ENCODE measurements at places on chromosomes 6 and 20.

DNA sequence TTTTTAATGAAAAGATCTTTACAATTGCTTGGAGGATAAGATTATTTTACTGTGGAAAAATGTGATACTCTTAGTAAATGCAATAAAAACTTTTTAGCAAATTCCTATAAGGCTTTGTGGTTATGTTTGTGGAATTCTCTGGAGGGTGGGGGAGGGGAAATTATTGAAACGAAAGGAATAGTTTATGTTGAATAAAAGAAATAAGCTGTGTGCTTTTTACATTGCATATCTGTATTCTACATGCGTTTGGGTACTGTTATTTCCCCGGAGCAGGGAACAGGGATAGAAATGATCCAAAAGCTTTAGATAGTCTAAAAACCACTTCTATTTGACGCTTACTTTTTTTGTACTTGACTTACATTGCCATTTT is 143.8 kb downstream of the SLC16A10 start:
- no peak for DNase-seq

DNA sequence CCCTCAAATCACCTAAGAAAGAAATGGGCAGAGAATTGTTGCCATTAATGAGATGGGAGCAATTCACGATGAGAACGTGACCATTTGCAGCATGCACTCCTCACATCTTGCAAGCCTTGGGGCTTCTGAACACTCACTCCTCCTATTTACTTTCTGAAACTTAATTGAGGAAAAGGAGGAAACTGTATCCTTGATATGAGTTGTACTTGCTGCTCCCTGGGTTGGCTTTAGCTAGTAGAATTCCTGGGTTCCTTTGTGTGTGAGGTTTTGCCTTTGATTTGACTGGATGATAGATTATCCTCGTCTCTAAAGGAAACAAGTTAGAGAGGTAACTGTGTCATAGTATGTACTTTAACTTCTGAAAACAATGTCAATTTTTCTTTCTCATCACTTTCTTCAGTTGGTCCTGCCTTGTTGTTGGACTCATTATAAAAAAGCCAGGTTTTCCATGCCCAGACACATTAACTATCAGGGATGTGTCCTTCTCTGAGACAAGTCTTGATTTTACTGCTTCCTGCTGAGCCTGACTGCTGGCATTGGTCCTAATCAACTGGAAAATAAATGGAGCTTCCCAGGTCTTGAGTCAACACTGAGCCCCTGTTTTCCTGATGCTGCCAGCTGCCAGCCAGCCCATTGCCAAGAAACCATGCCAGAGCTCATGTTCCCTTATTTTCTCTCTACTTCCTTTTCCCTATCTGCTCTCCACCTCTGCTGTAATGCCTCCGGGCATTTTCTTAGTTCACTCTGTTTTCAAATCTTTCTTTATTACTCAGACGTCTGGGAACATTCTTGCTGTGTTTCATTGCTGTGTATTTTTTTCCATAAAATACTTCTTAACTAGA is 6.0 kb upstream of the MRAP2 start:
- DNase-seq, result peak; percentile 68

- peak; percentile 40 for DNase-seq
Observed at GRCh38 chr6:17012421-17013225, 89.2 kb upstream of the STMND1 start.

DNA sequence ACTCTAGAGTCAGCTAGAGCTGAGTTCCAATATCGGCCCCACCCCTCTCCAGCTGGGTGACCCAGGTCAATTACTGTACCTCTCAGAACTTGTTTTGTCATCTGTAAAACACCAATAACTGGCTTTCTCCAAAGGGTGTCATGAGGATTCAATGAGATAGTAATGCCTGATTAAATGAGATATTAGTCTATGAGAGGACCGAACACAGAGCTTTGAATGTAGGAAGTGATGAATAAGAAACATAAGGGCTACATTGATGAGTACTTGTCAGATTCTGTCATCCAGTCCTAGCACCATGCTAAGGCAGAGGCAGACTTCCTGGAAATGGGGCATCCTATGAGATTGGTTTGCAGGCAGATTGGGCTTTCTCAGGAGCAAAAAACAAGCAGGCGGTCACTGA is 20.2 kb downstream of the BPI start:
- no peak for DNase-seq

GRCh38 chr6:32977953-32978324 is 9.5 kb downstream of the BRD2 start:
- no peak for DNase-seq

- DNase-seq, result no peak
Observed at GRCh38 chr6:145075425-145075824, 659.9 kb downstream of the EPM2A start.

DNA sequence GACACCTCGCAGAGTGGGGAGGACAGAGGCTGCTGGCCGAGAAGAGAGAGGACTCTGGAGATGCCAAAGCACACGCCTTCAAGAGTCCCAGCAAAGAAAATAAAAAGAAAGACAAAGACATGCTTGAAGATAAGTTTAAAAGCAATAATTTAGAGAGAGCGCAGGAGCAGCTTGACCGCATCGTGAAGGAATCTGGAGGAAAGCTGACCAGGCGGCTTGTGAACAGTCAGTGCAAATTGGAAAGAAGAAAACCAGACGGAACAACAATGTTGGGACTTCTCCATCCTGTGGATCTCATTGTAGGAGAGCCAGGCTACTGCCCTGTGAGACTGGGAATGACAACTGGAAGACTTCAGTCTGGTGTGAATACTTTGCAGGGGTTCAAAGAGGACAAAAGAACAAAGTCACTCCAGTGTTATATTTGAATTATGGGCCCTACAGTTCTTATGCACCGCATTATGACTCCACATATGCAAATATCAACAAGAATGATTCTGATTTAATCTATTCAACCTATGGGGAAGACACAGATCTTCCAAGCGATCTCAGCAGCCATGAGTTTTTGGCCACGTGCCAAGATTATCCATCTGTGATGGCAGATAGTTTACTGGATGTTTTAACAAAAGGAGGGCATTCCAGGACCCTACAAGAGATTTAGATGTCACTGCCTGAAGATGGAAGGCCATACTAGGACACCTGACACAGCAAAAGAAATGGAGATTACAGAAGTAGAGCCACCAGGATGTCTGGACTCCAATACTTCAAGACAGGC is 52.2 kb downstream of the REV3L start:
- no peak for DNase-seq

GRCh38 chr6:27049863-27050781 is 197.4 kb upstream of the PRSS16 start:
- no peak for DNase-seq

- peak; percentile 96 for DNase-seq
Observed at GRCh38 chr6:149922642-149923326, at the start of gene RAET1G. Gene RAET1G (minus strand): TSS chr6:149923121. CDS start chr6:149923010, 111 bp downstream.

DNA sequence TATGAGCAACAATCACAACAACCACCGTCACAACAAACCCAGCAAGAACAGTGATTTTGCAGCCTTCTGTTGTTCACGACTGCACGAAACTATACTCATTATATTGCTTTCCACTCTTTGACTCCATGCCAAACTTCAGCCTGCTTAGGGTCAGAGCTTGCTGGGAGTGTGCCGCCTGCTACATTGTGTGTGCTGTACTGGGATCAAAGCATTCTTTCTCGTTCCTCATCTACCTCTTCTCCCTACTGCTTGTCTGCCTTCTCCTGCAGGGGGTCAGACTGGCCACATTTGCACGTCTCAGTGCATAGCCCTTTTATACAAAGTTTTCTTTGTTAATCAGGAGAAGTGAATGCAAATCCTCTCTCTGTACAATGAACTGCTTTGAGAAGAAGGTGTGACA is 401.6 kb upstream of the CITED2 start:
- DNase-seq, result no peak

- no peak for DNase-seq
Observed at GRCh38 chr6:110095101-110095500, 84.4 kb downstream of the WASF1 start.

- no peak for DNase-seq
Observed at GRCh38 chr20:63504642-63505041, 5.8 kb upstream of the EEF1A2 start.

DNA sequence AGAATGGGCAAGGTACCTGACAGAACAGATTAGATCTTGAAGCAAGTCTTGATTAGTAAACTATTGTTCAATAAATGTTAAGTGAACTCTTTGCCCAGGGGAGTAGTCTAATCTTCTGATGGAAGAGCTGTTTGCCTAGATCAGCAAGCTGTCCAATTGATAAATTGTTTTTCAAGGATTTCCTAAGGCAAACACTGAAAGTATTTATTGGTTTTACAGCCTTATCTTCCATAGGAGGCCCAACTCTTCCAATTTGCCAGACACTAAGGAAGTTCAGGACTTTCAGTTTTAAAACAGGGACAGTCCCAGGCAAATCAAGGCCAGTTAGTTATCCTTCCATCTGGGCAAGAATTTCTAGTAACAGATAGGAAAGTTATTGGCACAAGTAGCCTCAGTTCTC is 1.8 kb upstream of the C6orf163 start:
- DNase-seq, result no peak

DNA sequence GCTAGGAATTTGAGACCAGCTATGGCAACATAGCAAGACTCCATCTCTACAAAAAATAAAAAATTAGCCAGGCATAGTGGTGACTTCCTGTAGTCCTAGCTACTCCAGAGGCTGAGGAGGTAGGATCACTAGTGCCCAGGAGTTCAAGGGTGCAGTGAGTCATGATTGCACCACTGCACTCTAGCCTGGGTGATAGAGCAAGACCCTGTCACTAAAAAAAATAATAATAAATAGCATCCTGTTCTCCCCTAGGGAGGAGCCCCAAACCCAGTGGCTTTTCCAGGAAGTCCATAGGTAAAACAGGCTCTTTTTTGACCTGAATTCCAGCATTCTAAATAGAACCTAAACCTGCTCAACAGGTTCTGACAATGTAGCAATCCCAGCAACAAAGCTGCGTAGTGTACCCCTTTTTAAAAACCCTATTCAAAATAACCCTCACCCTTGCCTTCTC is 192.0 kb downstream of the ALDH8A1 start:
- DNase-seq, result no peak

- no peak for DNase-seq
Observed at GRCh38 chr6:84867521-84867920, 103.1 kb upstream of the TBX18 start.

DNA sequence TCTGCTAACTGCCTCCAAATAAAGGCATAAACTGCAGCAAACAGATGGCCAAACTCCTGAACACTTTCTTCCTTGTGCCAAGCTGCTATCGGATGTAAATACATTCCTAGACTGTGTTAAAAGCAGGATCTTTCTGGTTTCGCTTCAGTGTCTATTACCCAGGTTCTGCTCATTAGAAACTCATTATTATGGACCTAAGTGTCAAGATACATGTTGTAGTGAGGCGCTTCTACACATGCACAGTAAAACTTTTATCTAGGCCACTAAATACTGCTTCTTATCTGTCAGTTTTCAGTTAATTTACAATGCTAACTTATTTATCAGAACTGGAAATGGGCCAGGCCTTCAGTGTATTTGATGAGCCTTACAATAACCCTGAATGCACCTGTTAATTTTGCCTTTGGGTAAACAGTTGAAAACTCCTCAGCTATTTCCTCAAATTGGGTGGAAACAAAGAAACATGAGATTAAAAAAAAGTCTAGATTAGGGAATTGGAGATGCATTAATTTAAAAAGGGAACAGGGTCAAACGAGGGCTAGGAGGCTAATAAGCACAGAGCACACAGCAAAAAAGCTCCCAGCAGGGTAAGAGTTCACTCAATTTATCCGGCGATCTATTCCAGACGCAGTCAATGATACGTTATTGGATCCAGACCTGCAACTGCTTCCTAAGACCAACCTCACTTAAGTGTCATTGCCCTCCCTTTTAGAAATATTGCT is 240.6 kb downstream of the FOXC1 start:
- DNase-seq, result no peak

DNA sequence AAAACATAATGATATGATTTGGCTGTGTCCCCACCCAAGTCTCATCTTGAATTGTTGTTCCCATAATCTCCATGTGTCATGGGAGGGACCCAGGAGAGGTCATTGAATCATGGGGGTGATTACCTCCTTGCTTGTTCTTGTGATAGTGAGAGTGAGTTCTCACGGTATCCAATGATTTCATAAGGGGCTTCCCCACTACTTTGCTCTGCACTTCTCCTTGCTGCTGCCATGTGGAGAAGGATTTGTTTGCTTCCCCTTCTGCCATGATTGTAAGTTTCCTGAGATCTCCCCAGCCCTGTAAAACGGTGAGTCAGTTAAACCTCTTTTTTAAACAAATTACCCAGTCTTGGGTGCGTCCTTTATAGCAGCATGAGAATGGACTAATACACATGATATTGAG is 156.8 kb upstream of the PLCB4 start:
- DNase-seq, result no peak

GRCh38 chr20:37954190-37954589 is 51.3 kb downstream of the VSTM2L start:
- no peak for DNase-seq

GRCh38 chr6:37838219-37838921 is 18.8 kb downstream of the ZFAND3 start:
- DNase-seq, result no peak

DNA sequence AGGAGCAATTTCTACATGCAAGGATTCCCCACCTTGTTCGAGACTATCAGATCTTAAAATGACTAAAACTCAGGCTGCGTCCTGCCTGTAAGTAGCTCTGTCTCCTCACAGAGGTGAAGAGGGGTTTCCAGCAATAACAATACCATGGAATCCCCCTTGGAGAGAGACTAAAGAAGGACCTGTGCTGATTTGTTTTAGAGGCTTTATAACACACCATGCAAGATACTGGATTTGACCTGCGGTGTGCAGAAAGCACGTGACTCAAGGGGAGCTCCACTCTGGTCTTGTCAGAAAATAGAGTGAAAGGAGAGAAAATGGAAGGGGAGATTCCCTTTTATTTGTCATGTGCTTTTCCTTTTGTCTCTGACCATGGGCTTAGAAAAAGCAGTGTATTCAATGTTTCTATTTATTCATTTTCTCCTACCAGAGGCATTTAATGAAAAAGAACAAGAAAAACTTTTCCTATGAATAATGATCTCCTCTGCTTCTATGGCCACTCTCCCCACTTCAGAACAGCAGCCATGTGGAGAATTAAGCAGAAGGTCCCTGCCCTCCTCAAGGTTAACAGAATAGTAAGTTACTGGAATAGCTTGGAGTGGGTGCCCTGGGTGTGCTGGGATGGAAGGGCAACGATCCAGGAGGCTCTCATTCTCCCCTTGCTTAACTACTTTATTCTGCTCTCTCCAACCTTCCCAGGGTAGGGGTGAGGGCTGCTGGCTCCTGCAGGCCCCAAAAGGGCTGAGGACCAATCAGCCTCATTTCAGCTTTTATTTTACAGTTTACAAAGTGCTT is 19.2 kb upstream of the MRPS10 start:
- DNase-seq, result no peak

DNA sequence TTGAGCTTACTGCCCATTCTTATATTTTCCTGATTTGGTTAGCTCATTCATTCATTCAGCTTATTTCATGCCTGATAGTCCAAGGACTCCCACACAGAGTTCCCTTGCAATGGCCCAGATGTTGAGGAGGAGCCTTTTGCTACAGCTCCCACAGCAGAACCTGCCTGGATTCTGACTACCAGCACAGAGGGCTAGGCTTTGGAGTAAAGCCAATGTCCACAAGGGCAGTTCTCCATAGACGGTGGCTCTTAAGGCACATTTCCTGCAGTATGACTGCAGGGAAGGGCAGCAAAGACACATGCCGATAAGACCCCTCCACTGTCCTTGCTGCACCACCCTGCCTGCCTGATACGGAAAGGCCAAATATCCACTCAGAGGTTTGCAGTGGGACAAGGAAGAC is 112.3 kb upstream of the SYNDIG1 start:
- DNase-seq, result no peak

GRCh38 chr6:107716688-107717089 is 107.4 kb downstream of the SCML4 start:
- DNase-seq, result no peak

- DNase-seq, result peak; percentile 56
Observed at GRCh38 chr20:10864076-10864672, 190.4 kb upstream of the JAG1 start.
